ENCODE measurements at places on chromosomes 7 and 10.
A peak's percentile ranks its signal among the peaks of the same experiment; 100 is the strongest.

GRCh38 chr7:145718129-145718528 lies 398.5 kb upstream of the CNTNAP2 start:
- no peak for DNase-seq

- DNase-seq, result no peak
Measured at GRCh38 chr10:116878123-116878522, 28.8 kb downstream of the ENO4 start.

DNA sequence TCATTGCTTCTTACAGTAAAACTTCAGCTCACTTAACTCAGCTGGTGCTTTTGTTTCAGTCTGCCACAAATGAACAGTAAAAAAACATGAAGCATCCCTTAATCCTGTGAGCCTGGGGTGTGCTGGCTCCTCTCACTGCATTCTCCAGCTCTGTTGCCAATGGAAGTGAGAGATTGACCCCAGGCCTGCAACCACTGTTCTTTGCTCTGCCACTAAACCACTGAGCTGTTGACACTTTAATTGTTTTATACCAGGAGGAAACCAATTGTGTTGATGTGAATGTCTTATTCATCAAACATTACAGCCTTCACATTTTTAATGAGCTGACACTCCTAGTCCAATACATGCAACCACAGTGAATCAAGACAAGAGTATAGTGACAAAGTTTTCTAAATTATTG lies 69.4 kb upstream of the FZD1 start:
- no peak for DNase-seq

- no peak for DNase-seq
Measured at GRCh38 chr10:34954142-34954541, 136.0 kb downstream of the CUL2 start.

DNA sequence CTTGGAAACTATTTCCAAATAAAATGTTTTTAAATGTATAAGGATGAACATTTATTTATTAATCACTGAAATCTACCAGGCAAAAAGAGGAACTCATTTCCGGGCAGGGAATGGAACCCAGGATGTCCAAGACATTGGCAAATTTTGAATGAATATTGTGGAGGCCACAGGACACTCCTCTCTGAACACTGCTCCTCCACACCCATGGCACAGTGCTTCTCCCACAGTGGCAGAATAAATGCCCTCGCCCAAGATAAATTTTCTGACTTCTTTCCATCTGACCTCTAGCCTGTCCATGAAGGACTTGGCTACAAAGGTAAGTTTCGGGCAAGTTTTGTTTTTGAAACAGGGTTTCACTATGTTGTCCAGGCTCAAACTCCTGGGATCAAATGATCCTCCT lies 39.0 kb downstream of the HIPK2 start:
- no peak for DNase-seq

GRCh38 chr10:113131613-113132261 lies 181.7 kb downstream of the TCF7L2 start:
- DNase-seq, result no peak

DNA sequence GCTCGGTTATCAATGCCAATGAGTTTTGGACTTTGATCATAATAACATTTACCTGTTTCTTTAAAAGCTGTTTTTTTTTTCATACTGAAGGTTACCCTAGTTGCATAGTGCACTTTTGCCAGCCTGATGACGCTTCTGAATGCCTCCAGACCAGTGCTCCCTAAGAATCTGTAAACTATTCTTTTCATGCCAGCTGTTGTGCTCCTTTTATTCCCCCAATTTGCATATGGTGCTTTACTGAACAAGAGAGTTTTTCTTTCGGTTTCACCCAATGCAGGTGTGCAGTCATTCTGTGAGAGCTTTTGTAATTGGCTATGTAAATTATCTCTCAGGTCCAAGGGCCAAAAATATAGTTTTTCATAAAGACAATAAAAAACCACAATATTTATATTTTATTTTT lies 48.1 kb upstream of the GLCCI1 start:
- DNase-seq, result peak; percentile 37

- no peak for DNase-seq
Measured at GRCh38 chr7:154953006-154953684, 49.8 kb downstream of the PAXIP1 start.

DNA sequence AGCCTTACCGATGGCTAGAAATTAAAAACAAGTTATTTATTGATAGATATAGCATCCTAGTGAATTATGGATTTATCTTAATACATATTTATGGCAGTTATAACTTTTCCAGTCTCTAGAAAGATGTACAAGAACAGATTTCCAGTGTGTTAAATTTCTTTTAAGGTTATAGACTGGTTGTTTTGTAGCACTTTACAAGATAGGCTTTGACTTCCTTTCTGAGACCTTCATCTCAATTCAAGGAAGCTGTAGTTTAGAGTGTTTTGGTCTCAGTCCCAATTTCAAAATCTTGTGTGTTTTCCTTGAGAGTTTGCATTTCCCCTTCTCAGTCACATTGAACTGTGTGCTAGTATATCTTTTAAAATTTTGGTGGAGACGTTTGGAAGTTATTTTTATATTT lies 30.1 kb downstream of the PLEKHA1 start:
- no peak for DNase-seq

DNA sequence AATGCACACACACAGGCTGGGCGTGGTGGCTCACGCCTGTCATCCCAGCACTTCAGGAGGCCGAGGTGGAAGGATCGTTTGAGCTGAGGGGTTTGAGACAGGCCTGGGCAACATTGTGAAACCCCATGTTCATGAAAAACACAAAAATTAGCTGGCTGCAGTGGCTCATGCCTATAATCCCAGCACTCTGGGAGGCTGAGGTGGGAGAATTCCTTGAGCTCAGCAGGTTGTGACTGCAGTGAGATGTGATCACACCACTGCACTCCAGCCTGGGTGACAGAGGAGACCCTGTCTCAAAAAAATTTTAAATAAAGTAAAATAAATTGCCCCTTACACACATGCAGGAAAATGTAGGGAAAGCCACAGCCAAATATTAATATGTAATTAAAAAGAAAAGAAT lies 44.1 kb downstream of the RNF32 start:
- DNase-seq, result no peak

DNA sequence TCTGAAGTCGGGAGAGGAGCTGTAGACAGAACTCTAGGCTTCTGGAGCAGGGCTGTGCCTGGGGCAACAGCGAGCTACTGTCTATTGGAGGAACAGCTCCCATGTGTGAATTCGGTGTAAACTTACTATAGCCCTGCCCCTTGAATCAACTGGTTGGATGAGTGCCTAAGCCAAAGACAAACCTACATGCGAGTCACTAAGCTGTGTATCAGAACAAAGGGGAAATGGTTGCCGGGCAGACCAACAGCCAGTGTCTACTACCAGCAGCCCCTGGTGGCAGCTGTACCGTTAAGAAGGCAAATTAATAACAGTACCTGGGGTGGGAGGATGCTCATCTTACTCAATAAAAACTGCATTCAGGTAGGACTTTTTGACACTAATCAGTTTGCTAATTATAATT lies 343.6 kb downstream of the ACTR3B start:
- no peak for DNase-seq

GRCh38 chr10:116490028-116490662 lies 55.6 kb upstream of the PNLIP start:
- DNase-seq, result no peak

DNA sequence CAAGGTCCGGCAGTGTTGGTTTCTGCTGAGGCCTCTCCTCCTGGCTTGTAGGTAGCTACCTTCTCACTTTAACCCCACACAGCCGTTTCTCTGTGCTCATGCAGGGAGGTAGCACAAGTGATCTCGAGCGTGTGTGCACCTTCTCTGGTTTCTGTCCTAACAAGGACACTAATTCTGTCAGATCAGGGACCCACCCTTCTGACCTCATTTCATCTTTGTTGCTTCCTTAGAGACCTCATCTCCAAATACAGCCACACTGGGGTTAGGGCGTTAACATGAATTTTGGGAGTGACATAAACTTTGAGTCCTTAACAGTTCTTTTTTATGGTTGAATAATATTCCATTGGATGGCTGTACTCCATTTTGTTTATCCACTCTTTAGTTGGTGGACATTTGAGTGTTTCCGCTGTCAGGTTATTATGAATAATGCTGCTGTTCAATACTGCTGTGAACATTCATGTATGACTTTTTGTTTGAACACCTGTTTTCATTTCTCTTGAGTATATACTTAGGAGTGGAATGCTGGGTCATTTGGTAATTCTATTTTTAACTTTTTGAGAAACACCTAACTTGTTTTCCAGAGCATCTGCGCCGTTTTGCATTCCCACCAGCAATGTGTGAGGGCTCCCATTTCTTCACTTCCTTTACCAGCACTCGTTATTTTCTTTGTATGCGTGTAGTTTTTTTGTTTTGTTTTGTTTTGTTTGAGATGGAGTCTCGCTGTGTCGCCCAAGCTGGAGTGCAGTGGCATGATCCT lies 57.5 kb downstream of the LCOR start:
- DNase-seq, result no peak

Measured in GM19239 (cell line).